Hematopoietic multipotent progenitor cell treated with erythropoietin and hydrocortisone succinate and interleukin-3 and kit ligand, for 4 days (in vitro differentiated cells): ENCODE measurements at places on chromosomes 6 and 20.
A peak's percentile ranks its signal among the peaks of the same experiment; 100 is the strongest.

GRCh38 chr6:52304983-52305390, 20.4 kb upstream of the MCM3 start:
- peak; percentile 33 for DNase-seq

DNA sequence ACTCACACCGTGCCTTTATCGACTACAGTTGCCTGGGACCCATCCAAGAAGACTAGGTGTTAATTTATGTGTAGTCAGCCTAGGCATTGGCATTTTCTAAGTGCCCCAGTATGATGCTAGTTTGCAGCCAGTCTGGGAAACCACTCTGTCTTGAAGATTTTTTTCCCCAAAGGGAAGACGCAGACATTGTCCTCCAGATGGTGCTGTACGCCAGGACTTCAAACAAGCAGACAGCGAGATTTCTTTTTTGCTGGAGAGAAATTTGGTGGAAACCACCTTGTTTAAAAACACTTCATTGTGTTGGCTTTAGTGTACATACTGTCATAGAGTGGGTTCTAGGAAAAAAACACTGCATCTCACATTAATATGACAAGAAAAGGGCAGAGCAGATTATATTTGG, 30.0 kb downstream of the ALDH5A1 start:
- DNase-seq, result peak; percentile 72

GRCh38 chr20:9508240-9508661, 6.1 kb upstream of the LAMP5 start:
- no peak for DNase-seq

DNA sequence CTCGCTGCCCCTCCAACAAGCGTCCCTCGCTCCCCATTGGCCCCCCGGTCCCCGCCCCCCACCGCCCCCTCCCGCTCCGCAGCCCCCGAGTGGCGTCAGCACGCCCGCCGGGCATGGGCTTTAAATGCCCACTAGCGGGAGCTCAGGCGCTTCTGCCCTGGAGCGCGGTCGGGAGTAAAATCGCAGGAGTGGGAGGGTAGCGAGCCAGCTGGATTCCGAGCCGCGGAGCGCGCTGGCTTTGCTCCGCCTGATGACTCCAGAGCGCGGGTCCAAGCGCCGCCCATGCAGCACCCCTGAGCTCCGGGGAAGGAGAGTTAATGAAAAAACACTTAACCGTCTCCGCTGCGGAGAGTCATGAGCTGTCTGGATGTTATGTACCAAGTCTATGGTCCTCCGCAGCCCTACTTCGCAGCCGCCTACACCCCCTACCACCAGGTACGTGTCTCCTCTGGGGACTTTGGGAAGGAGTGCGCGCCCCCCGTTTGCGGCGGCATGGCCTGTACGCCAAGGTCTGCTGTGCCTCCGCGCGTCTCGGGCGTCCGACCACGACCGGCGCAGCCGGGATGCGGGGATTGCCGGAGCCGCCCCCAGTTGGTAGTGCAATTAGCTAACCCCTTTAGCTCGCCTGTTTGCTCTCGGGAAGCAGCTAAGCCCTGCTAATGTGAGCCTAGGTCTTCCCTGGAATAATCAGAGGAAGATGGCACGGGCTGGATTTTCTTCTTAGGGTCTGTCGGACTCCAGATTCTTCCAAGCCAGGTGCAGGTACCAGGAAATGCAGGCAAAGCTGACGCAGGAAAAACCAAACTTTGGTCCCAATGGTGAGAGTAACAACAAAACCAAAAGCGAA, at the start of gene VGLL2:
Gene VGLL2 (plus strand): TSS at position 149 of the 847 bp plus-strand sequence. CDS start 206 bp downstream, at position 355.
- peak; percentile 38 for DNase-seq

GRCh38 chr6:44475417-44475778, 87.9 kb downstream of the CDC5L start:
- DNase-seq, result no peak

DNA sequence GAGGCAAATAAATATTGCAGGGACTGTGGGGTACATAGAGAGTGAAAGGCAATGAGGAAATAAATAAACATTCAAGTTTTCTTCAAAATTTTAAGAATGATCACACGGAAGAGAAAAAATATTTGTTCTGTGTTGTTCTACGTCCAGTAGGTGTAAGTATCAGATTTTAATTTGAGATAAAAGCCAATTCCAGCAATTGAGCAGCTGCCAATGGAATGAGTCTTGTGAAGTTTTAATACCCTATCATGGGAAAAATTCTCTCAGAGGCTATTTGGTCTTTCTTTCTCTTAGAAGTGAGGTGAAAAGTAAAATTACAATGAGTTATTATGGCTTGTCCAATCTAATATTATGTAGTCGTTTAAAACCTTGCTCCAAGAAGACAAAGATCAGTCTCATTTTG, 195.7 kb upstream of the CITED2 start:
- no peak for DNase-seq

- DNase-seq, result peak; percentile 60
Measured at GRCh38 chr20:44643596-44644229, 7.8 kb downstream of the ADA start.

DNA sequence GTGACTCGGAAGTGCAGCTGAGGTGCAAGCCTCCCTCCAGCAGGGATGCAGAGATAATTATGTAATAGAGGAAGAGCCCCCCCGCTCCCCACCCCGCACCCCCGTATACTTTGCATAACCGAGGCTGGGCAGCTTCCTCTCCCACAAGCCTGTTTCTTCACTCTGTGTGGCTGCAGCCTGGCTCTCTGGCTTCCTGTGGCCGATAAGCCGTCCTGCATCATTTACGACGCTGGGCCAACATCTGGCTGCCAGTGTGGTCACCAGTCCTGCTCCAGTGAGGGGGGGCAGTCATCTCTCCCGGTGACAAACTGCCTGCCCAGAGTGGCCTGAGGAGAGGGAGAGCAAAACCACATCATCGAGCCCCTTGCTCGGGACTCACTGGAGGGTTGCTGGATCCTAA, 59.2 kb downstream of the RBM38 start:
- DNase-seq, result peak; percentile 96

- DNase-seq, result peak; percentile 40
Measured at GRCh38 chr6:2831392-2831791, 10.3 kb downstream of the SERPINB1 start.

DNA sequence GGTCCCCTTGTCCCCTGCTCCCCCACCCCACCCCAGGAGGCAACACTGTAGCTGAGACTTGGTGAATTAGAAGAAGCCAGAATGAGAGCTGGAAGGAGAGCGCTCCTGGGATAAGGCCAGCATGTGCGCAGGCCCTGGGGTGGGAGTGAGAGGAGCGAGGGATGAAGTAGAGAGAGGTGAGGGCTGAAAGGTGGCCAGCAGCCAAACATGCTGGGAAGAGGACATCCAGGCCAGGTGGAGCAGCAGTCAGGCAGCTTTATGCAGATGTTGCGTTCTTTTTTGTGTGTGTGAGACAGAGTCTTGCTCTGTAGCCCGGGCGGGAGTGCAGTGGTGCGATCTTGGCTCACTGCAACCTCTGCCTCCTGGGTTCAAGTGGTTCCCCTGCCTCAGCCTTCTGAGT, 2.2 kb upstream of the BPIFB1 start:
- DNase-seq, result no peak

DNA sequence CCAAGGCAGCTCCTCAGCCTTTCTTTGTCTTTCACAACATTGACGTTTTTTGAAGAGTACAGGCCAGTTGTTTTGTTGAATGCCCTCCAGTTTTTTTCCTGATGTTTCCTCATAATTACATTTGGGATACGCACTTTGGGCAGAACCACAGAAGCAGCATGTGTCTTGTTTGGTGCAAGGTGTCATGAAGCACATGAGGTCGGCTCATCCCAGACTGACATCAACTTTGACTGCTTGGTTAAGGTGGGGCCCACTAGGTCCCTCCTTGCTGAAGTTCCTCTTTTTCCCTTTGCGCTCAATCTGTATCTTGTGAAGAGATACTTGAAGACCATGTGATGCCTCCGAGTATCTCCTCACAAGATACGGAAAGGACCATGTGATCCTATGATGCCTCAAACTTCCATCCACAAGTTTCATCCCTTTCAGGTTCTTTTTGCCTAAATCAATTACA, 10.5 kb downstream of the SNAI1 start:
- DNase-seq, result peak; percentile 84

DNA sequence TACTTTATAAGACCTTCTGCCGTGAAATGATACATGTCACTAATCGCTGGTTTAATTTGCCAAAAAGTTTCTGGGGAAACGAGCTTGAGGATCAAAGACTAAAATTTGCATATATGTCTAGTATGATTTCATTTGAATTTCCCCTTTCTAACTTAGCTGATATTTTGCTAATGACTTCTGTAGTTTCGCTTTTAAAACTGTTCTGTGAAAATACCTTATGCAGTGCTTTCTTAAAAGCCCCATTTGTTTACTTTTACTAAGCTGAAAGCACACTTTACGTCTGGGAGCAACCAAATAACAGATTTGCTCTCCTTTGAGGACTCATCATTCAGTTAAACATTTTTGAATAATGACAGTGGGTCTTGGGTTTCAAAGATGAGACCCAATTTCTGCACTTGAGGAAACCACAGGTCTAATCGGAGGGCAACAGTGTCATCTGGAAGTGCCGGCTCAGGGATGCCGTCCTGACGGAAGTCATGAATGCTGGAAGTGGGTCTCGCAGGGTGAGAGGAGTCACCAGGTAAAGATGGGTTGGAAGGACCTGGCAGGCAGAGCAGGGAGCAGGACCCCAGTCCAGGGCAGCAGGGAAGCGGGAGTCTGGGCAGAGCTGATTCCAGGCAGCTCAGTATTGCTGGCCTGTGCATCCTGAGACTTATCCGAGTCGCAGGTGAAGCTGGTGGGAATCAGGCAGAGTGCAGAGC, 33.2 kb downstream of the PLEKHG1 start:
- DNase-seq, result peak; percentile 47

- no peak for DNase-seq
Measured at GRCh38 chr6:20220359-20220758, 8.1 kb upstream of the MBOAT1 start.

- peak; percentile 17 for DNase-seq
Measured at GRCh38 chr6:736657-737446, 43.9 kb upstream of the EXOC2 start.

- peak; percentile 56 for DNase-seq
Measured at GRCh38 chr6:109222848-109223247, 127.5 kb downstream of the CEP57L1 start.

DNA sequence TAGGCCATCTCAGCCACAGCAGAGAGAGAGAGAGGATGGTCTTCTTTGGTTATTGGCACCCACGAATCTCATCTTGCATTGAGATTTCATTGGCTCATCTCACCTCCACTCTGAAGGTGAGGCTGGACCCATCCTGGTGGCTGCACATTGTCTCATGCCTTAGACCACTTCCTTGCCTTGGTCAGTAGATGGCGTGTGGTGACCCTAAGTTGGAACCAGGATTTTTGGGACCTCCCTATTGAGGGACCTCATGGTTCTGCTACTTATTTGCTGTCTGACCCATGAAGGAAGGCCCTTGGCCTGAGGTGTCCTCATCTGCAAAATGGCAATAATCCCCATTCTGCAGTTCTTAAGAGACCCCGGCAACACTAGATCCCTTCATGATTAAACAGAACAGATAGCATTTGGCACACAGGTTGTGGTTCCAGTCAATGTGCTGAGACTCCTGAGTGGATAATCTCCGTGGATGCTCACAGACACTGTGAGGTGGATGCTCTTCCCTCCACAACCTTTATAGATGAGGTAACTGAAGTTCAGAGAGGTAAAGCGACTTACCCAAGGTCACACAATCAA, 21.5 kb upstream of the AAR2 start:
- DNase-seq, result peak; percentile 67

- no peak for DNase-seq
Measured at GRCh38 chr6:125102891-125103290, 50.7 kb upstream of the TPD52L1 start.

DNA sequence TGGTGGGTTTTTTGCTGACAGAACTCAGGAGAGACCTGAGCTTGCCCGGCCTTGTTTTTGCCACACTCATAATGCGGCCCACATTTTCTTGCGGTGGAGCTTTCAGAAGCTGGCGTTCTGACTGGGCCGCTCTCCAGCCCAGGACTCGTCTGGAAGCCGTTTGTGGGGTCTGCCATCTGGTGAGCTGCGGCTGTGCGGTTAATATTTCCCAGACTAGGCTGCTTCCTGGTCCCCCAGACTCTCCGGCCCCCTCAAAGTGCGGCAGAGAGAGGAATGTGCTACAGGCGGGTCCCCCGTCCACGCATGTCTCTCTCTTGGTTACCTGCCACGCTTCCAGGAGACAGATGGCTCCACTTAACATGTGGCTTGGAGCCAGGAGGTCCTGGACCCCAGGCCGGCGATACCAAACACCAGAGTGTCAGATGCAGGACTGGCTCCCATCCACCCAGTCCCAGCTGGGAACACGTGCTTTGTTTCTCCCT, 128.9 kb upstream of the PMEPA1 start:
- DNase-seq, result no peak

DNA sequence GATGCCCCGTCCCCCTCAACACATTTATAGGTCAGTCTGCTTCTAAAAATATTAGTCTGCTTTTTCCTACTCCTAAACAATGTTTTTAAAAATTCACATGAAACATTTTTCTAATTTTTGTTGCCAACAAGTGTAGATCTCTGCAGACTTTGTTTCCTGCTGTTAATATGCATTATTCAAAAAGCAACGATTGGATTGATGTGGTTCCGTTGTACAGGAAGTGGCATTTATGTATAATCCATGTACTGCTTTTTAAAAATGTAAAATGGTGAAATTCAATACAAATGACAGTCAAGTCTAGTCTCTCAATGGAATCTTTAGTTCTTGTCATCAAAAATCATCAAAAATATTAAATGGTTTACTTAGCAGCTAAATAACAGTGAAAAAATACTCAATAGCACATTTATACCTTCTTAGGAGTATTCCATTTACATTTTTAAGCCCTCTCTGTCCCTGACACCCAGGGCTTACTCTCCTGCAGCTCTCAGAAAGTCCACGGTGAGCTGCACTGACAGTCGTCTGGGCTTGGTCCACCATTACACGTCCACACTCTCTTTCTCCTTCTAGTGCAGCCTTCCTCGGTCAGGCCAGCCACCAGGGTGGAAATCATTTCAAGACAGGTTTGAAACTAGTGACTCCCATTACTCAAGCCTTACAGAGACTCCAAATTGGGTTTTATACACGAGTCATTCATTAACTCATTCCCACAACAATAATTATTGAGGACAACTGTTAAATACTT, 211.5 kb downstream of the TMEM200A start:
- no peak for DNase-seq

- DNase-seq, result peak; percentile 40
Measured at GRCh38 chr20:32439132-32439829, 81.2 kb downstream of the ASXL1 start.

DNA sequence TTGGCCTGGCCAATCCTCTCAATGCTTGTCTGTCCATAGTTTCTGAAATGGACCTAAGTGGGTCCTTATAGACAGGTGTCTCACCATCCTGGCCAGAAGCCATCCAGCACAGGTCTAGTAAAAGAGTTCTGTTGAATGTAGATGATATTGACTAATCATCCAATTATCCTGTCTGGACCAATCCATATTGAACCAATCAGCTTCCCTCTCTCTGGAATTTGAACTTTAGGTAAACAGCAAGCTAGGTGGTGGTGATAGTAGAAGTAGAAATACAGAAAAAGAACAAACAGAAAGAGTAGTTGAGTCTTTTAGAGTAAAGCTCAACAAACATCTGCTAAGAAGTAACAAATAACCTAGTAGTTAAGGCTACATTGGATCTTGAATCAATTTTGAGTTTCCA, 9.5 kb upstream of the PNRC1 start:
- DNase-seq, result no peak

GRCh38 chr6:137933696-137934095, 66.6 kb downstream of the TNFAIP3 start:
- no peak for DNase-seq

- DNase-seq, result no peak
Measured at GRCh38 chr20:50376888-50377459, 133.2 kb upstream of the PTPN1 start.

- DNase-seq, result no peak
Measured at GRCh38 chr20:12535316-12535715, 473.5 kb upstream of the SPTLC3 start.
